A375 (cell line): ENCODE measurements at places on chromosomes 5 and 9. TPM values are rescaled to one million over a fixed set of nuclear protein-coding genes. Genes with fewer than 3 reads are reported as not detected.

HSD17B3 gene
- 1.0 and 1.2 TPM in 2 replicates for total RNA-seq

GNG10 gene
- 32.1 and 34.3 TPM in 2 replicates for total RNA-seq

GOLM1 gene
- total RNA-seq: 59.1 and 60.4 TPM in 2 replicates

PCDHA1 gene
- 2.1 and 2.5 TPM in 2 replicates for total RNA-seq

SLC6A3 gene
- not detected in 2 replicates for total RNA-seq

SPACA9 gene
- total RNA-seq: 4.0 and 5.8 TPM in 2 replicates

TNFSF8 gene
- not detected in 2 replicates for total RNA-seq

SAP30L gene
- 28.9 and 33.3 TPM in 2 replicates for total RNA-seq

PCDHGC5 gene
- total RNA-seq: 1.1 and 1.3 TPM in 2 replicates

PAIP2 gene
- 87.0 and 92.3 TPM in 2 replicates for total RNA-seq

ZNF354C gene
- 3.2 and 3.5 TPM in 2 replicates for total RNA-seq

CTSV gene
- 0.83 and 0.90 TPM in 2 replicates for total RNA-seq

B4GALT1 gene
- total RNA-seq: 12.4 TPM in 2 replicates

CER1 gene
- not detected in 2 replicates for total RNA-seq

IL7R gene
- 7.3 and 8.3 TPM in 2 replicates for total RNA-seq

ZNF883 gene
- 3.1 and 4.7 TPM in 2 replicates for total RNA-seq

CATSPER3 gene
- total RNA-seq: 0.49 TPM in 1 of 2 replicates, not detected in the other

GABRA6 gene
- 0.05 TPM in 1 of 2 replicates, not detected in the other for total RNA-seq

SYK gene
- total RNA-seq: 0.15 and 0.72 TPM in 2 replicates

RAD1 gene
- total RNA-seq: 30.6 and 42.3 TPM in 2 replicates

C9 gene
- total RNA-seq: not detected in 2 replicates

RIGI gene
- 0.88 and 1.4 TPM in 2 replicates for total RNA-seq

TTC23L gene
- total RNA-seq: not detected in 2 replicates

TAF11L5 gene
- total RNA-seq: not detected in 2 replicates

ADAMTSL2 gene
- not detected in 2 replicates for total RNA-seq

HBEGF gene
- total RNA-seq: 16.0 and 21.3 TPM in 2 replicates

ADGRD2 gene
- total RNA-seq: not detected in 2 replicates

FOXD4L5 gene
- total RNA-seq: 0.15 TPM in 1 of 2 replicates, not detected in the other

EFNA5 gene
- total RNA-seq: 4.1 and 4.3 TPM in 2 replicates

FGFR4 gene
- 9.3 and 10.5 TPM in 2 replicates for total RNA-seq

SVEP1 gene
- total RNA-seq: 0.72 and 0.98 TPM in 2 replicates

TEX48 gene
- total RNA-seq: not detected in 2 replicates

SLC34A3 gene
- not detected in 2 replicates for total RNA-seq

KCNMB1 gene
- total RNA-seq: not detected in 2 replicates

MOB3B gene
- 0.08 TPM in 1 of 2 replicates, not detected in the other for total RNA-seq

RANBP17 gene
- total RNA-seq: 4.5 and 12.4 TPM in 2 replicates

DNM1 gene
- total RNA-seq: 43.2 and 45.4 TPM in 2 replicates

IQGAP2 gene
- 0.98 and 1.4 TPM in 2 replicates for total RNA-seq

OR1N1 gene
- not detected in 2 replicates for total RNA-seq

OR1Q1 gene
- total RNA-seq: not detected in 2 replicates

ABLIM3 gene
- total RNA-seq: 3.2 and 3.5 TPM in 2 replicates

PCDHB7 gene
- 5.7 and 6.7 TPM in 2 replicates for total RNA-seq

PTGS1 gene
- 1.1 and 1.6 TPM in 2 replicates for total RNA-seq

S1PR3 gene
- total RNA-seq: not detected in 2 replicates
